Bronchial smooth muscle cell (primary cell): ENCODE measurements at places on chromosomes 11 and 22. TPM values are rescaled to one million over a fixed set of nuclear protein-coding genes. Genes with fewer than 3 reads are reported as not detected.

The CNTN5 gene
- not detected in 2 replicates for total RNA-seq

The KREMEN1 gene
- total RNA-seq, result 2.5 and 3.9 TPM in 2 replicates

The LMF2 gene
- total RNA-seq, result 19.3 and 20.5 TPM in 2 replicates

The PDGFD gene
- 0.86 and 2.5 TPM in 2 replicates for total RNA-seq

The SLN gene
- not detected in 2 replicates for total RNA-seq

The TEX12 gene
- 0.16 TPM in 1 of 2 replicates, not detected in the other for total RNA-seq

The INS gene
- not detected in 2 replicates for total RNA-seq

The PLAAT4 gene
- total RNA-seq, result 13.9 and 54.4 TPM in 2 replicates

The OR52A1 gene
- not detected in 2 replicates for total RNA-seq

The CNIH2 gene
- total RNA-seq, result 0.17 TPM in 1 of 2 replicates, not detected in the other

The TRIM48 gene
- not detected in 2 replicates for total RNA-seq

The P2RY6 gene
- not detected in 2 replicates for total RNA-seq
